ENCODE measurements at places on chromosomes 6 and 20. TPM values are rescaled to one million over a fixed set of nuclear protein-coding genes. Genes with fewer than 3 reads are reported as not detected.

ZC3H12D gene
- 4.3 TPM for total RNA-seq

ZSWIM1 gene
- total RNA-seq = 11.8 TPM

SLC25A27 gene
- total RNA-seq = 7.4 TPM

DNA sequence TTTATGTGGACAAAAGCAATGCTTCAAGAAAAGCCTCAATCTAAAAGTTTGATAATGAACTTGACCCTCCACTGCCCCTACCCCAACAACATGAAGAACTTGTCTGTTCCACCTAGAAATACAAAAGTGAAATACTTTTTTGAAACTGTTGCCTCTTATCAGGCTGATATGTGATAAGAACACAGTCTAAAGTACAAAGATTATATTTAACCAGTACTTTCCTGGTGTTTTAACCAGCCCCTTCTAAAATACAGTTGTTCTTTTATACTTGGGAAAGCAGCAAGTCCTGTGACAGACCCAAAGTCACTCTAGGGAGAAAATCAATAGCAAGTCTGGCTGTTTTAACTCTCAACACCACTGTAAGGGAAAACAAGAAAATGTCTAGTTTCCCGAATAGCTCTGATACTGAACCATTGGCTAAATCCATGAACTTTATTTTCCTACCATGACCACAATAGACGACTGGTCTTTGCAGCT, 6.6 kb downstream of the OARD1 start:
- DNase-seq = no peak

DNA sequence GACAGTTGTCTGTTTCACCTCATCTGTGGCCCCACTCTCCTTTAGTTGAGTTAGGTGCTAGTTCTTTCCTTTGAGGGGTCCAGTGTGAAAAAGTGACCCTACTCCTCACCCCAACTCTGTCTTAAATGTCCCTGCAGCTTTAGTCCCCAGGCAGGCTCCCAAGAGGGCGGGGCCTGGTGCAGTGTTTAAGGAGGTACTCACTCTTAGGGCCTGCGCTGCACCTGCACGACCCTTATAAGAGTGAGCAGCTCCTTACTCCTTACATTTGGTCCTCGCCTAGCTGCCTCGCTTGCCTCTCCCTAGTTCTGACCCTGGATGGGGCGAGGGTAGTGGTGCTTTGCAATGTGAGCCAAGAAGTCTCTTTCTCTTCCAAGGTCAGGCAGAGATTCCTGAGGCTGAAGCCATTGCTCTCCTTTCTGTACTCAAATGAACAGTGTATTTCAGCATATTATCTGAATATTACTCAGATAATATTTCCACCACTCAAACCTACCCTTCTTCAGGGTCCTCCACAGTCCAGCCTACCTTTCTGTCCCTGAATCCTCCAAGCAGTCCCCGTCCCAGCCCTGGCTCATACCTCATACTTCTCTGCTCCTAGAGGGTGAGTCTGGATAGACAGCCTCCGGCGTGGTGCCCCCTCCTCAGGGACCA, 11.9 kb upstream of the VEGFA start:
- DNase-seq = no peak

DNA sequence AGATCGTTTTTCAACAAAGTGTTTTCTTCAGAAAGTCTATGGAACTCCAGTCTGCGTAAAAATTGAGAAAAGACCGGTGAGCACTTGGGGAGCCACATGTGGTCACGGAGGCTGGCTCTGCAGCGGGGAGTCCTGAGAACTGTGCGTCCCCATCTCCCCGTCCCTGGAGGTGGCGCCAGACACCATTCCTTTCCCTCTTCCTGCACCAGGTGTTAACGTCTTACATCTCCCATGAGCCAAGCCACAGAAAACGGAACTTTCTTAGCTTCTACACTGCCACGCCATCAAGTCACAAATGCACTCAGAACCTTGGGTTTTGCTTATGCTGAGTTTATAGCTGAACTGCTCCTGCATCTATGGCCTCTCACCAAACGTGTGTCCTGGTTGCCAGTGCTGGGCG, 62.6 kb downstream of the GINS1 start:
- no peak for DNase-seq

- DNase-seq = no peak
Measured at GRCh38 chr6:47792216-47792733, 10.4 kb downstream of the OPN5 start.

GRCh38 chr6:33607784-33608161, 13.3 kb upstream of the ITPR3 start:
- peak; percentile 53 for DNase-seq
